ENCODE measurements at places on chromosomes 16 and 17.

DNA sequence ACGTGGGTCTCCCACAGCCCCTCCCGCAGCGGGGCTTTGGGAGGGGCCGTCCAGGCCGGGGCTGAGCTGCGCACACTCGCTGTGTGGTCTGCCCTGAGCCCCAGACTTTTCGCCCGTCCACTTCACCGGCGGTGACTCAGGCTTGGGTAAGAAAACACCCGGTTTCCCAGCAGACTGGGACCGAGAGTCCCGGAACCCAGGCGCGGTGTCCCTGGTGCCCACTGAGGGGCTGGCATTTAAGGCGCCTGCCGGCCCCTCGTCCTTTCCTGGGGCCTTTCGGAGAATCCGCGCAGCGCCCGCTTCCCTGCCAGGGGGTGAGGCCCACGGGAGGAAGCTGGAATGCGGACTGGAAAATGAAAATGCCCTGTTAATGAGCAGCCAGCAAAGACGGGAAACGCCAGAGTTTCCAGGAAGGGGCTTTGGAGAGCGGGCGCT lies 100.3 kb downstream of the C16orf95 start:
- no peak for DNase-seq

GRCh38 chr17:80646328-80646727 lies 101.7 kb downstream of the RPTOR start:
- DNase-seq, result no peak

GRCh38 chr17:30809867-30810266 lies 14.6 kb downstream of the CRLF3 start:
- no peak for DNase-seq

- DNase-seq, result no peak
Measured at GRCh38 chr16:85715169-85716021, 26.6 kb upstream of the GINS2 start.

DNA sequence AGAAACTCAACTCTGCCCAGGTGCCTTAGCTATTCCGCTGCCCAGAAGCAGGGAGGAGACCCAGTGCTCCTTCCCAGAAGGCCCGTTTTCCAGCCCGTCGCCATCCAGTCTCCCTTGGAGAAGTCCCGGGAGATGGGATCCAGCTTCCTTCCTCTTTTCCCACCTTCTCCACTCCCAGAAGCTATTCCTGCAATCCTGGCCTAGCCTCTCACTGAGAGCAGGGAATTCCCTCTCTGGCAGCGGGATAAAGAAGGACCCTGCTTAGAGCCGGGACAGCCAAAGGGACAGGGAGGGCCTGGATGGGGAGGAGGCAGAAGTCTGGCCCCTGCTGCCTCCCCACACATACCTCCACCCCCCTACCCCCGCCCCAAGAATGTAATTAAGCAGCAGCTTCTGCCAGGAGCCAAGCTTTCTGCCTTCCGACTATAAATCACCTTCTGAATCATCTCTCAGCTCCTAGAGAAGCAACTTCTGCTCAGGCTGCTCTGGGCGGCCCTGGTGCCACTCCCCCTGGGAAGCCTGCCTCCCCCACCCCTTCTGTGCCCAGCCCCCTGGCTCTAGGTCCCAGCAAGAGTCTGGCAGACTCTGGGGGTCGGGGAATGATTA lies 6.4 kb downstream of the WNT3 start:
- DNase-seq, result no peak

DNA sequence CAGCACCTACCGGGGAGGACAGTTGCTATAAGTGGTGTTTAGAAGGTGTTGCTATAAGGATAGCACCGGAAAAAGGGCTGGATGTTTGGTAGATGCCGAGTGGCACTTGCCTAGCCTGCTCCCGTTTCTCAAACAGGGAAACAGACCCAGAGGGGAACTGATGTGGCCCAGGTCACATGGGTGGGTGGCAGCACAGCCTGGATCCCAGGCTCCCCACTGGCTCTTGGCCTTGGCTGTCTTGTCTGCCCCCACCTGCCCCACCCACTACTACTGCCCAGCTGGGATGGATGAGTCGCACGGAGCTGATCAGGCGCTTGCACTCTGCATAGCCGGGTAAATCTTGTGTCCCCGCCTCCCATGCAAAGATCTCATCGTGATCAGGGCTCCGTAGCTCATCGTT lies 7.2 kb downstream of the SMTNL2 start:
- no peak for DNase-seq

GRCh38 chr17:50044483-50044882 lies 11.4 kb upstream of the ITGA3 start:
- DNase-seq, result no peak

- DNase-seq, result no peak
Measured at GRCh38 chr17:16306211-16306610, 47.1 kb downstream of the CENPV start.

DNA sequence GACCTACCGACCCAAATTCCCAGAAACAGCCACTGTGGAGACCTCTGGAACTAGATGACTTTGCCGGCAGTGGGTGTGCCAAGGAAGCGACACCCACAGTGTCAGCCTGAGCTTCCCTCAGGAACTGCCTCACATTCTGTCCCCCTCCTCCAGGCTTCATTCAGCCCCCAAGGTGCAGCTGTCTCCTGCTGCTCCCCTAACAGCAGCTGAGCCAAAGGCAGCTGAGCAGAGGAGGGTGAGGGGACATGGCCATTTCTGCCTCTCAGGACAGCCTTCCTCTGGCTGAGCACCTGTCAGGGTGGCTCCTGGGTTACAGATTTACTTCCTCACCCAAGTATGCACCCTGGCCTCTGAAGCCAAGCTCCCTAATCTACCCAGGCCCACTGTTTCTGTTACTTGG lies 22.1 kb upstream of the MTMR4 start:
- DNase-seq, result no peak

DNA sequence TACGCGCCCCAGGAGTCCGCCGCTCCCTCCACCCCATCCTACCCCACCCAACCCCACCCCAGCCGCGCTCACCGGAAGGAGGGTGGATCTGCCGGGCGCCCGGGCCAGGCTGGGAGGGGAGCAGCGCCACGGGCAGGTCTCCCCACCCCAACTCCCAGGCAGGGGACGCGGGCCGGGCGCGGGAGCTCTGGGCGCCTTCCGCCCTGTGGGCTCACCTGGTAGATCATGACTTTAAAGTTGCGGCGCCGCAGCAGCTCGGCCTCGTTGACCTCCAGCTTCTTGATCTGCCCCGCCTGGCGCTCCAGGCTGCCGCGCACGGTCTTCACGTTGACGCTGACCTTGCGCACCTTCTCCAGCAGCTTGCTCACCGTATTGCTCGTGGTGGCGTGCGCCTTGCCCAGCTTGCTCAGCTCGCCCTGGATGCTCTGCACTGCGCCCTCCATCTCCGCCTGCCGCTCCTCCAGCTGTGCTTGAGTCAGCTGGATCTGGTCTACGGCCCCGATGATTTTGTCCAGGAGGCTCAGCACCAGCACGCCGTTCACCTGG lies 571 bp downstream of the CAVIN1 start:
- DNase-seq, result no peak

DNA sequence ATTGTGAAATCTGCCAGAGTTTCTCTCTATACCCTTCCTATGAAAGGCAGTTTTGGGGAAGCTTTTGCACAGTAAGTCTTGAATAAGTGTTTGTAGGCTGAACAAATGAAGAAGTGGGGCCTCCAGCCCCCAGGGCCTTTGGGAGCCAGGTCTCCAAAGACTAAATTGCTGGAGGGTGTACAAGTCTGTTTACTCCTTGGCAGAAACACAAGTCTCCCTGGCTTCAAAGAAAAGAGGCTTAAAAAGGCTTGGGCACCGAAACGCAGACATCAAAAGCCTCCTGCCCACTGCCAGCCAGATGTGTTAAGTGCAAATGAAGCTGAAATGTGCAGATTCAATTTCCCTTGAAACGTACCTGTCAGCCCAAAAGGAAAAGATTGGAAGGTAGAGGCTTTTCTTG lies 146.3 kb downstream of the TMEM132E start:
- no peak for DNase-seq

- no peak for DNase-seq
Measured at GRCh38 chr17:52207796-52208195, 49.3 kb upstream of the CA10 start.

DNA sequence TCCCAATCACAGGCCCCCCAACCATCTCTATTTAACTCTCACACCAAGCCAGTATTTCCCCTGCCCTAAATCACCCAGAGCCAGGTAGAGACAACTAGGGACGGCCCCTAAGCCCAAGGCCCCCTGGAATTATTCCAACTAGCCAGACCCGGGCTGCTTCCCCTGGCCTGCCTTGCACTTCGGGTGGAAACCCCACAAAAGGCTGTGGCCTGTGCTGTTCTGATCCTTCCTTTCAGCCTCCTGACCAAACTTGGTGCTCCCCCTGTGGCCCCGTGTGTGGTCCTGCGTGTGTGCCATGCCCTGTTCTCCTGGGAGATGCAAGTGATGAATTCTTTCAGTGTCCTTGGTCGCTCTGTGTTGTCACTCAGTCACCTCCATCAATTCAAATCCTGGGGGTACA lies 14.9 kb downstream of the CCL17 start:
- DNase-seq, result no peak

GRCh38 chr17:81534157-81535006 lies 6.2 kb downstream of the FSCN2 start:
- no peak for DNase-seq

DNA sequence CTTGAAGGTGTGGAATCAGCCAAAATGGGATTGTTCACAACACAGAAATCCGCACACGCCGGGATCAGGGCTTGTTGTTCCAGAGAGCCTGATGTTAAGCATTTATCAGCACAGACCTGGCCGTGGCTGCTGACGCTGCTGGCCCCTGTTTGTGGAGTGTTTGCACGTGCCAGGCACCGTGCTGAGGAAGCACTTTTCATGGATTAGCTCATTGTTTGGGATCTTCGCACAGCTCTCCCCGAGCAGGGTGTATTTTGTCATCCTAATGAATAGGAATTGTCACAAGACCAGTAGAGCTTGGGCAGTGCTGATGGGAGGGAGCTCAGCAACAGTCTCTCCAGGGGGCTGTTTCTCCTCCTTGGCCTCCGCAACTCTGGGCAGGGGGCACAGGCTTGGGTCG lies 160.4 kb upstream of the PLCG2 start:
- no peak for DNase-seq

- DNase-seq, result no peak
Measured at GRCh38 chr17:53186001-53186400, 636.7 kb upstream of the KIF2B start.

- DNase-seq, result no peak
Measured at GRCh38 chr16:51834133-51834532, 683.1 kb upstream of the SALL1 start.

DNA sequence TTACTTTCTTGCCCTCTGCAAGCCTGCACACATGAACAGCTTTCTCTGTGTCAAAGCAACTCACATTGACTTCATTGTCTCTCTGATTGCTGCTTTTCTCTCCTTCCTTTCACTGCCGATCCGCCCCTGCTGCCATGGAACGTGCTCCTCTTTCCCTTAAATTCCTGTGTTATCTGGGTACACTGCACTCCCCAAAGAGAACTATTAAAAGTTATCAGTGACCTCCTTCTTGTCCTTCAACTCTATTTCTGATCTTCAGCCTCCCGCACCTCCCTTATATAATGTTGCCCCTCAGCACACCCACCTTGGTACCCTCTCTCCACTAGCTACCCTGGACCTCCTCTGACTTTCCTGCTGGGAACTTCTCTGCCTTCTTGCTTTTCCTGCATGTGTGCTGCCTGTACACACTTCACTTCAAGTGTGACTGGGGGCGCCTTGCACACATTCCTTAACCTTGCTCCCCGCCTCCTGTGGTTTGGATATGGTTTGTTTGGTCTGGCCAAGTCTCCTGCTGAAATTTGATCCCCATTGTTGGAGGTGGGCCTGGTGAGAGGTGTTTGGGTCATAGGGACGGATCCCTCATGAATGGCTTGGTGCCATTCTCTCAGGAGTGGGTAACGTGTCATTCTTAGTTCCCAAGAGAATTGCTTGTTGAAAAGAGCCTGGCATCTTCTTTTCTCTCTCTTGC lies 26.7 kb upstream of the PMP22 start:
- no peak for DNase-seq

DNA sequence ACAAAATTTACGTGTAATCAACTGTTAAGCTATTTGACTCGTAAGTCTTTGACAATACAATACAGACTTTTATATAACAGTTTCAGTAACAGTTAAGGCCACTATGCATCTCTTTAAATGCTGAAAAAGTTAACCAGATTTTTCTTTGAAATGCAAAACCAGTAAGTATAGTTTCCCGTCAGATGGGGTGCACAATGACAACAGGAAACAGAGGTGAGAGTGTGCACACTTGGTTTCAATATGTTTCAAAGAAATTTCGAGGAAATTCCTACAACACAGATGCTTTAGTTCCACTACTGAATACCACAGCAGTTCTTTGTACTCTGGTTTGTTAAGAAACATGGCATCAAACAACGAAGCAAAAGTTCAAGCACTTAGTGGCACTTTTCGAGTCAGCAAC lies 48.4 kb downstream of the RNF157 start:
- no peak for DNase-seq

- no peak for DNase-seq
Measured at GRCh38 chr17:43220511-43221125, 7.8 kb downstream of the CCDC200 start.

DNA sequence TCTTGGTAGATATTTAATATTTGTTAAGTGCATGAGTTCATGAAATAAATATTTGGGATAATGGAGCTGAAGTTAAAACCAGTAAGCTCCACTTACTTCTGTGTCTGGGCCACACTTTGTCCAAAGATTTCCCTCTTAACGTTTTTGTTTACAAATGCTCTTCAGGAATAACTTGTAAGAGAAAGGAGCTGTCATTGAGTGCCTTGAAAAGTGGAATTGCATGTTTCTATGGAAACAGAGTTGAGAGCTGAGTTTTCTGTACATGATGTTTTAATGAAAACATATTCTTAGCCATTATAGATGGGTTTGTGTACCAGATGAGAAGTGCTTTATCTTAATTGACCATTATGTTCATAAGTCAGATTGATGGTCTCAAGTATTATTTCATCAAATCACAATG lies 1045.4 kb upstream of the EEF2KMT start:
- no peak for DNase-seq
